ENCODE measurements at places on chromosomes 7 and 10.

- DNase-seq, result no peak
Measured at GRCh38 chr7:20438248-20438647, 107.5 kb downstream of the ITGB8 start.

GRCh38 chr7:31028417-31028992 lies 23.6 kb upstream of the ADCYAP1R1 start:
- no peak for DNase-seq

DNA sequence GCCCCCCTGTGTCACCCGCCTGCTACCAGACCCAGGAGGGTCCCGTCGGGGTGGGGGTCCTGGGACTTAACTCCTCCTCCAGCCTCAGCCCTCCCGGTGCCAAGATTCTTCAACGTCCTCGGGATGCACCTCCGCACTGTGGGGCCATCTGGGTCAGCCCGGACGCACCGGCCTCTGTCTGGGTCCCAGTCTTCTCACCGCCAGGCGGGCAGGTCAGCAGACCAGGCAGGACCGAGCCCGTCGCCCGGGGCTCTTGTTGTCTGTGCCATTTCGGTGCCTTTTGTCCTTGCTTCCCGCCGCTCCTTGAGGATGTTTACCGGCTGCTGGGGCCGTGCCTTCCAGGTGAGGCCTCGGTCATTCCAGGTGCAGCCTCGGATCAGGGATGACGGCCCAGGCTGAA lies 32.1 kb upstream of the PSMG3 start:
- no peak for DNase-seq

GRCh38 chr10:3197348-3198003 lies 24.9 kb upstream of the PITRM1 start:
- DNase-seq, result peak; percentile 92

DNA sequence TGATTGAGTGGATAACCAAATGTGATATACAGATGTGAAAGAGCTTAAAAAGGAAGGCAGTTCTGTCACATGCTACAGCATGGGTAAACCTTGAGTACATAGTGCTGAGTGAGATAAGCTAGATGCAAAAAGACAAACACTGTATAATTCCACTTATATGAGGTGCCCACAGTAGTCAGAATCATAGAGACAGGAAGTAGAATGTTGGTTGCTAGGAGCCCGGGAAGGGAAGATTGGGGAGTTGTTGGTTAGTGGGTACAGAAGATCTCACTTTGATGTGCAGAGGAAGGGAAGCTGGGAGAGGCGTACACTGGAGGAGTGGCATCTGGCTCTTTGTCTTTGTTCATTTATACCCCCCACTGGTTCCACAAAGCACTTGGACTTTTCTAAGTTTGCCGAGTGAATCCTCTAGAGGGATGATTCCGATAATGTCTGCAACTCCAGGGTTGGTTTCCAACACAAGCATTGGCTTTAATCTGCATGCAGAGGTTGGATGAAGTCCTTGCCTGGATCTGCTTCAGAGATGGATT lies 39.5 kb downstream of the TSPAN14 start:
- no peak for DNase-seq

- no peak for DNase-seq
Measured at GRCh38 chr10:112898540-112899390, 51.3 kb upstream of the TCF7L2 start.

GRCh38 chr10:5835446-5836095 lies 22.3 kb upstream of the GDI2 start:
- DNase-seq, result no peak

Data from upper lobe of left lung (tissue), 6 donors.